Activated CD4-positive, alpha-beta T cell treated with anti-CD3 and anti-CD28 coated beads for 36 hours (primary cell): ENCODE measurements at places on chromosomes 7 and 10. TPM values are rescaled to one million over a fixed set of nuclear protein-coding genes. Genes with fewer than 3 reads are reported as not detected.

CYP3A5 gene
- total RNA-seq, result not detected

ODAD2 gene
- 0.23 TPM for total RNA-seq

CPVL gene
- not detected for total RNA-seq

GPER1 gene
- not detected for total RNA-seq

STX1A gene
- total RNA-seq, result 16.6 TPM
